Kidney epithelial cell (primary cell): ENCODE measurements at places on chromosomes 13 and 19.
A peak's percentile ranks its signal among the peaks of the same experiment; 100 is the strongest.

- DNase-seq, result no peak
Observed at GRCh38 chr19:18279516-18280246, 1.7 kb downstream of the JUND start.

- DNase-seq, result no peak
Observed at GRCh38 chr13:112233256-112233655, 142.9 kb upstream of the SPACA7 start.

DNA sequence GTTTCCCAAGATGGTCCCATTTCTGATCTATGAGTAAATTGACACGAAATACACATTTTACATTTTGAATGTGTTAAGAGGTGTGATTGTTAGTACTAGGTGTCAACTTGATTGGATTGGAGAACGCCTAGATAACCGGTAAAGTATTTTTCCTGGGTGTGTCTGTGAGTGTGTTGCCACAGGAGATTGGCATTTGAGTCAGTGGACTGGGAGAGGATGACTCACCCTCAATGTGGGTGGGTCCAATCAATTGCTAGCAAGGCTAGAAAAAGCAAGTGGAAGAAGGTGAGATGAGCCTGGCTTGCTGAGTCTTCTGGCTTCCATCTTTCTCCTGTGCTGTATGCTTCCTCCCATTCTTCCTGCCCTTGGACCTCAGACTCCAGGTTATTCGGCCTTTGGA, 960.7 kb upstream of the PCDH9 start:
- peak; percentile 63 for DNase-seq

- DNase-seq, result no peak
Observed at GRCh38 chr19:29806098-29806866, 5.5 kb upstream of the CCNE1 start.

GRCh38 chr19:11379857-11380350, 4.2 kb downstream of the EPOR start:
- DNase-seq, result no peak

DNA sequence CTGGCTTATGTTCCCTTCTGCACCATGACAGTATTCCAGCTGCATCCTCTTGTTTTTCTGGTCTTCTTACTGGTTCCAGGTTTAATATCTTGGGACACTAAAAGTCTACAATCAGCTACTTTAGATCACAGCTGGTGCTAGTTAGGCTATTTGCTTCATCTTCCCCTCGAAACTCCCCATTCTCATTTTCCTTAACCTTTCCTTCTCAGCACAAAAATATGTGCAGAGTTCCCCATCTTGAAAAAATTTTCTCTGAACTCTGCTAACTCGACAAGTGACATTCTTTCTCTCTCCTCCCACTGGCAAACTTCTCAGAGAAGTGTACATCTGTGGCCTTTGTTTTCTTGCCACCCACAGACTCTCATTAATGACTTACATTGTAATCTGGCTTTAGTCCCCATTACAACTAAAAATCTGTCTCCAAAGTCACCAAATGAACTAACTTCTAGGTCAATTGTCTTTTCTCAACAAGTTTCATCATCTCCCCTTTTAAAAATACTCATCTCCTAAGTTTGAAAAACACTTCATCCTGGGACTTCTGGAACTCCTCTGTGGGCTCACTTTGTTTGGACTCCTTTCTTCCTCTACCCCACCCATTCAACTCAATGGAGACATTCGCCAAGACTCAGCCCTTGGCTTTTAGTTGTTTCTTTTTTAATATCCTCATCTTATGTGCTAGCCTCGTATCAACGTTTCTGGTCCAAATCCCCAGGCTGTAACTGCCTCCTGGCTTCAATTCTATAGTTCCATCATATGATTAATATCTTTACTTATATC, 7.1 kb upstream of the KL start:
- DNase-seq, result no peak

GRCh38 chr19:47757617-47758442, 12.5 kb downstream of the NOP53 start:
- DNase-seq, result no peak

GRCh38 chr13:22073718-22074117, 402.8 kb downstream of the FGF9 start:
- DNase-seq, result no peak

DNA sequence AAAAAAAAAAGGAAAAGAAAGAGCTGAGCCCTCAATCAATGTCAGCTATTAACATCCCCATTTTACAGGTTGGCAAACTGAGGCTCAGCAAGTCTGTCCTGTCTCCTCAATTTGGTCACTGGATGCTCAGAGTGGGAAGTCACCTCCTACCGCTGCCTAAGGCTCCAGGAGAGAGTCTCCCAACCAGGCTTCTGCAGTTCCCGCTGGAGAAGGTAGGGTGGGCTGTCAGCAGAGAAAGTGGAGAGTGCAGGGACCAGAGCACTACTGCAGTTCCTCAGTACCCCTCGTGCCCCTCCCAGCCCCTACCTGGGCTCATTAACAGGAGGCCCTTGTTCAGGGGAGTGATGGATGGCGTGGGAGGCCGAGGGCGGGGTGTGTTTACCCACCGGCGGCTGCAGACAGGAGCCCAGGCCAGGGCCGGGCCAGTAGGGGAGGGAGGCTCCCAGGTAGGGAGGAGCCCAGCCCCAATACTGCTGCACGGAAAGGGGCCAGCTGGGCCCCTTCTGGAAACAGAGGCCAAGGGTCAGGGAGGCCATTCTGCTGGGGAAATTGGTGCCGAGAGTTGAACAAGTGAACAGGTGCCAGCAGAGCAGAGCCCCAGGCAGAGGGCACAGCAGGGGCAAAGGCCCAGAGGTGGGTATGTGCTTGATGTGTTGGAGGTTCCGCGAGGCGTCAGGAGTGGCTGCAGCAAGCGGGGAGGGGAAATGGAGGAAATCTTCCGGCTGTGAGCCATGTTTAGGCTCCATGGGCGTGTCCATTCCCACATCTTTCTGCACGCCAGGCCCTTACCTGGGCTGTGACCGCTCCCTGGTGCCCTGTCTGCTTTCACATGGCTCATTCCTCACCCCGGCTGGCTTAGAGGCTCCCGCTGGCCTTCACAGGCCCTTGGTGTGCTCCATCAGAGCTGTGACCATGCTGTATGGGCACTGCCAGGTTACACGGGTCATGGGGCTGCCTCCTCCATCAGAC, 7.6 kb upstream of the COMP start:
- DNase-seq, result no peak

- DNase-seq, result no peak
Observed at GRCh38 chr19:8567522-8568172, 9.6 kb downstream of the MYO1F start.

- DNase-seq, result no peak
Observed at GRCh38 chr13:47628666-47629065, 372.4 kb downstream of the SUCLA2 start.

DNA sequence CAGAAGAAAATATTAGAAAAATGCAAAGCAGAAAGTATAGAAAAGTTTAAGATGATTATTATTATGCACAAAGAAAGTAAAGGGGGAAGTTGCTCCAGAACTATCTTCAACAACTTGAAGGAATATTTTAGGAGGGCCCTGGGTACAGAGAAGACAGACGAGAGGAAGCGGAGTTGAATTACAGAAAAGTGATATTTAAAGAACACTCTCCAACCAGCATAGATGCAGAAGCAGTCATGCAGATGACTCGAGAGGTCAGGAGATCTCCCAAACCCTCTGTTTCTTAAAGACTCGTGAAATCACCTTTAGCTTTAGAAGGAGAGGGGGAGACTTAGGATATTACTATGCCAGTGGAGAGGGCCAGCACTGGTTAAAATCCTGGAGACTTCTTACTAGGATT, 8.5 kb upstream of the SHISA2 start:
- DNase-seq, result no peak

- DNase-seq, result no peak
Observed at GRCh38 chr13:67735651-67736050, 505.5 kb upstream of the PCDH9 start.

DNA sequence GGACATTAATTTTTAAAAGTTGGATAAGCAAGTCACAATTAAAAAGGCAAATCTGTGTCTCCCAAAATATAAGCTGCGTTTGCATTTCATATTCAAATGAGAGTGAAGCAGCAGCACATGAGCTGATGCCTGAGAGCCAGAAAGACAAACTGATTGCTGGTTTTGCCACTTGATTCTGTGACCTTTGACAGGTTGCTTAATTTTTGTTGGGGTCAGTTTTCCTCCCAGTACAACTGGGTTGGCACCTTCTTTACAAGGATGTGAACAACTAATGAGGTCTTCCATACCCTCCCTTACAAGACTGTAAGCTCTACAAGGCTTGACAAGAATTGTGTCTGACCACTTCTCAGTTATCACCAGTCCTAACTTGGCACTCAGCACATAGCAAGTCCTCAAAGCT, 8.1 kb upstream of the KLF12 start:
- no peak for DNase-seq

DNA sequence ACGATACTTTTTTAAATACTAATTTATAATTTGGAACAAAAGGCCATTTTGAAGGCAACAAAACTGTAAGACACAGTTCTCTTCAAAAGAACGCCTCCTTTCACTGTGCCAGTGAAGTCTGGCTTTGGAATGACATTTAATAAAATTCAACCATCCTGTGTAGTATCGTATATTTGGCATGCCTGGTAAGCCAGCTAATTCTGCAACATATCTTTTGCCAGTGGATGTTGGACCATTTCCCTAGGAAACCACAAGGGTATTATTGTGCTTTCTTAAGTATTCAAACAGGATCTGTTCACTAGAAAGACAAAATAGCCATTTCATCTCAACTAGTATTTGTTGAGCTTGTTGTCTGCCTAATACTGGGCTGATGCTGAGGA, 111.6 kb downstream of the RGCC start:
- DNase-seq, result no peak

- DNase-seq, result no peak
Observed at GRCh38 chr19:52695996-52696395, 38.8 kb downstream of the ZNF611 start.

- DNase-seq, result peak; percentile 4
Observed at GRCh38 chr13:46893798-46894560, 2.9 kb downstream of the HTR2A start.

DNA sequence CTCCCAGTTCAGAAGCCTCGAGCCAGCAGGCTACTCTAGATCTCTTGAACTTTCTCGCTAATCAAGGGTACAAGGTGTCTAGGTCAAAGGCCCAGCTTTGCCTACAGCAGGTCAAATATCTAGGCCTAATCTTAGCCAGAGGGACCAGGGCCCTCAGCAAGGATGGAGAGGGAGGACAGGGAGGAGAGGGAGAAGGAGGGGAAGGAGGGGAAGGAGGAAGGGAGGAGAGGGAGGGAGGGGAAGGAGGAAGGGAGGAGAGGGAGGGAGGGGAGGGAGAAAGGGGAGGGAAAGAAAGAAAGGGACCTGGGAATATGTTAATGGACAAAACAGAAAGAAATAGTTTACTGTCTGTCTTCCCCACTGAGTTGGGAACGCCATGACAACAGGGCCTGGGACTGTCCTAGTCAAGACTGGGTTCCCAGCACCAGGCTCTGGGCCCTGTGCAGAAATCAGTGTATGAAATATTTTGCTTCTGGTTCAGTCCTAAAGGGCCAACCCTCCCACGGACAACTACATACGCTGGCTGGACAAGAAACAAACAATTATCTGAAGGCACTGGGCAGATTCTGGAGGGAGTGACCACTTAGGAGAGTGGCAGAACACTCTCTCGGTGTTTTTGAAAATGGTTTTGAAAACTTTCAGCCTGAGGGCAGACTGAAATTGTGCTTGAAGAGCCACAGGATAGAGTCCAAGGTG, 4.6 kb downstream of the ECH1 start:
- DNase-seq, result no peak

DNA sequence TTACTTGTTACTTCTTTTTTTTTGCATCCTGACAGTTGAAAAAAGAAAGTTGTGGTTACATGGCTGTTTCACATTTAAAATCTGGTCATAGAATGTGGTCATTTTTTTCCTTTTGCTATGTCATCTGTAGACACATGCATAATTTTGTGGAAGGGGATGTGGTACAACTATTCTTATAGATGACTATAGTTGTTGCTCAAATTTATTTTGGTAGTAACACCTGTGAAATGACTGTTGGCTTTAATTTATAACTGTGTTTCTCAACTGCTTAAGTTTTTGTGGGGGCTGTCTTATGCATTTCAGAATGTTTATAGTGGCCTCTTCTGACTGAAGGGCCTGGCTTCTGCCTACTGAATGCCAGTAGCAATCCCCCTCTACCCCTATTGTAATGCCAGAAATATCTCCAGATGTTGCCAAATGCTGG, 130.5 kb downstream of the PAN3 start:
- DNase-seq, result no peak

DNA sequence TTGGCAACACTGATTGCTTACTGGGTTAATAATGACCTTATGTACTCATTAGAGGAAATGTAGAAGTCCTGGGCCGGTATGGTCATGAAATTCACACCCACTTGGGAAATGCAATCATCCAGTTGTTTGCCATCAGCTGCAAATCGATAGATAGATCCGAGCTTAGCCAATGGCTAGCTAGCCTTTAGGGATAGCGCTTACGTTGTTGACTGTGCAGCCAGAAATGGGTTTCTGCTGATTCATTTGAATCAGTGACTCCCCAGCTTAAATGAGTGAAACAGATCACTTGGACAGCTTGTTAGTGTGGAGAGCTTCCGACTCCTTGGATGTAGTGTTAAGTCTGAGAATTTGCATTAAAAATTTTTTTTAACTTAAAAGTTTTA, 11.8 kb downstream of the IL17D start:
- no peak for DNase-seq

- DNase-seq, result peak; percentile 66
Observed at GRCh38 chr13:99228737-99229691, 28.4 kb downstream of the UBAC2 start.

DNA sequence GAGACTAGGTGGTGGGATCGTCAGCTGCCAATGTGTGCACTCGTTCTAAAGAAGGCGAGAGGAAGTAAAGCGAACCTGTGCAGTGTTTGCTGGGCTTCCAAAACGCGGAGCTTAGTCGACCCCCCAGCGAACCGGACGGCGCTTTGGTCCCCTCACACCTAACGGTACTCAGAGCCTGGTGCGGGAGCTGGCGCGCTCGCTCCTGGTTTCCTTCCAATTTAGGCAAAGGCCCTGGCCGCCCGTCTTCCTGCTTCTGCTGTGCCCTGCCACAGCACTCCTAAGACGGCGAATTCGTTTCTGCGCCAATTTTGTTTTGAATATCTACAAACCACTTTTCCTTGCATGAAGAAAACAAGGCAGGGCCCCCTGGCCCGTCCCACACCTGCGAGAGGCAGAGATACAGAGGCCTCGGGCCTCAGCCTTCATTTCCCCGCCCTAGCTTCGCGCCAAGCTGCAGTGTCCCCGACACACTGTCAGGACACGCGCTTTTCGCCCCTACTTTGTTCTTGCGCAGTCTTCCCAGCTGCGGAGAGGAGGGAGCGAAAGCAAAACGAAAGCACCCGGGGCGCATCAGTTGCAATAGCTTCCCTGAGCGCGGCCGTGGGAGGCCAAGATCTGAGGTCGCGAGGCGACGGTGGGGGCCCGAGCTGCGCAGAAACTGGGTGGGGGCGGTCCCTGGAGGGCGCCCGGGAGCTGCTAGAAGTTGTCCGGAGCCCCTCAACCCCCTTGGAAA, 111.9 kb downstream of the KCNRG start:
- DNase-seq, result no peak

GRCh38 chr19:7442423-7442822, 46.4 kb downstream of the PEX11G start:
- DNase-seq, result no peak

- DNase-seq, result no peak
Observed at GRCh38 chr13:86946734-86947133, 724.4 kb upstream of the SLITRK5 start.

GRCh38 chr13:76871432-76871831, 14.8 kb downstream of the KCTD12 start:
- DNase-seq, result no peak
